ENCODE measurements at places on chromosomes 1 and 21.

DNA sequence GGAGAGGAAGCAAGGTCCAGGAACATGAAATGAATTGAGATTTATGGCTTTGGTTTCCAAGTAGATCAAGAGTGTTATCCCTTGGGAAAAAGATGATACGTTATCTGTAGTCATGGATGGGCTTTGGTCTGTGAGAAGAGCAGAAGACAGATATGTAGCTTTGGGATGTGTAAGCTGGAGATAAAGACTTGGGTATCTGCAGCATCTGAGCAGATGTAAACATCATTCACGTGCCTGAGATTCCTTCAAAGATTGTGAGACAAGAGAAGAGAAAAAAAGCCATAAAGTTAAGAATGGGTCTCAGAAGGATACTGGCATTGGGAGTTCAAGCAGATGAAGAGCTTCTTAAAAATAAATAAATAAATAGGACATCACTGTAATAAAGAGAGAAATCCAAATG, 217.8 kb downstream of the PTPRC start:
- DNase-seq: no peak

DNA sequence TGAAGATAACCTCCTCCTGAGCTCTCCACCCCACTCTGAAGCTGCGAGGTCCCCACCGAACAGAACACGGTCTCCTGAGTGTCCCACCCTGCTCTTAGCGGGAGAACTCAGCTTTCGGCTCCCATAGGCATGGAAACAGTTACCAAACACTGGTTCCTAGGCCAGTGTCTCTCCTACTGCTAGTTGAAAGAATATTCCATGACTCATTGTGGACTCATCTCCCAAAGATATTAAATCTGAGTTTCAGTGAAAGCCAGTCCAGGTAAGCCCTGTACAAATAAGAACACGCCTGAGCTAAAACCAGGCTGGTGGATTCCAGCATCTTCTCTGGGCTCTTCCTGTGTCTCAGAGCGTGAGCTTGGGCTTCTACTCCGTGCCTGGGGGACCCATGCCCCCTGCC, 107.5 kb upstream of the CLDN14 start:
- no peak for DNase-seq

DNA sequence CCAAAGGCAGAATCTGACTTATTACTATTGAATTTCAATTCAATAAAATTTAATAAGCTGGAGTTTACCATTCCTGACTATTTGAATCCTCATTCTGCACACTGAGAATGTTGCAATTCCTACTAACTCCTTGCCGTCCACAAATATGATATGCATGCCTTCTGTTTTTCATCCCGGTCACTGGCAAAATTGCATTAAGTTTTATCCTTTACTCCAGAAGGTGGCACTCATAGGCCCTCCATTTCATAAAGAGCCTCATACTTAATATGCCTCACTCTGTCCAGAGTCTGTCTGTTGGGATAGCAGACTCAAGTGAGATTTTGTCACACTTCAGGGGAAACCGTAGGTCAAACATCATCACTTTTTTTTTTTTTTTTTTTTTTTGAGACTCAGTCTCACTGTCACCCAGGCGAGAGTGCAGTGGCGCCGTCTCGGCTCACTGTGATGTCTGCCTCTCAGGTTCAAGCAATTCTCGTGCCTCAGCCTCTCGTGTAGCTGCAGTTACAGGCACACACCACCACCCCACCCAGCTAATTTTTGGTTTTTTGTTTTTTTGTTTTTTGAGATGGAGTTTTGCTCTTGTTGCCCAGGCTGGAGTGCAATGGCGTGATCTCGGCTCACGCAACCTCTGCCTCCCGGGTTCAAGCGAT, 27.3 kb downstream of the F11R start:
- no peak for DNase-seq

GRCh38 chr1:177905686-177906085, 64.2 kb downstream of the SEC16B start:
- no peak for DNase-seq

- DNase-seq: no peak
Observed at GRCh38 chr1:24318615-24319311, 394 bp upstream of the GRHL3 start.

DNA sequence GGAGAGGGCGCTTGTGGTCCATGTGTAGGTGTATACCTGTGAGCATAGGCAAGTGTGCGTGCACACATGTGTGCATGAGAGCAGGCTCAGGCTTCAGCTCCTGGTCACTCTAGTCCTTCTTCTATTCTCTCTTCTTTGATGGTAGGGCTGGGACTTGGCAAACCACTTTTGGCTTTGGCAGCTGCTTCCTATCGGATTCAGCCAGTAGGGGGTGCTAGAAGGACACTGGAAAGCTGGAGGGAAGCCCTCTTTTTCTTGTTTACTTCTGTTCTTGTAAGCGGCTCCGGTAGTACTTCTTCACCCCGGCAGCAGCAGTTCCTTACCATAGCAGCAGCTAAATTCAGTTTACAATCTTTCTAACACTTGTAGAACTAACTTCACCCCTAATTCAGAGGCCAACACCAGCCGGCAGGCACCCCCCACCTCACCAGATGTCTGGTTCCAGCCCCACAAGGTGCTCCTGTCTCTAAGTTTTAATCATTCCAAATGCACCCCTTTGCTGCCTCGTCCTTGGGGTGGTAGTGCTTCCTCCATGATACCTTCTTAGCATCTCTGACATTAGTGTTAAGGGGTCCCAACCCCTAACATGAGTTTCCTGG, 25.1 kb downstream of the NENF start:
- DNase-seq: no peak

- no peak for DNase-seq
Observed at GRCh38 chr21:18041012-18041411, 203.6 kb upstream of the CHODL start.

DNA sequence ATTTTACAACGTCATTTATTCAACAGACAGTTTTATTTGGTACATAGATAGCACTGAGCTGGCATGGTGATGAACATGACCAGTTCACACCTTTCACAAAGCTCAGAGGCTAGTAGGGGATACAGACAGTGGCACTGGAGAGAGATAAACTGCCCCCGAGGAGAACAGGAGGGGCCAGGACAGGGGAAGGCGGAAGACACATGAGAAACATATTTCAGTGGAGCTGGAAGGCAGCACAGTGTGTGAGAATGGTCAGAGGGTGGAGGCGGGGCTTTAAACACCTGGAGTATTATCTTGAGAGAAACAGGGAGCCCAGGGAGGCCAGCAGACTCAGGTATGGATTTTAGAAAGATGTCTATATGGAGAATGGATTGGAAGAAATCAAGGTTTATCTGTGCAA, 49.5 kb downstream of the CHML start:
- no peak for DNase-seq

- no peak for DNase-seq
Observed at GRCh38 chr1:204711103-204711946, 25.8 kb upstream of the LRRN2 start.

GRCh38 chr1:30665216-30666010, 58.0 kb downstream of the MATN1 start:
- no peak for DNase-seq

GRCh38 chr1:32899586-32900296, 1.4 kb downstream of the TMEM54 start:
- no peak for DNase-seq

DNA sequence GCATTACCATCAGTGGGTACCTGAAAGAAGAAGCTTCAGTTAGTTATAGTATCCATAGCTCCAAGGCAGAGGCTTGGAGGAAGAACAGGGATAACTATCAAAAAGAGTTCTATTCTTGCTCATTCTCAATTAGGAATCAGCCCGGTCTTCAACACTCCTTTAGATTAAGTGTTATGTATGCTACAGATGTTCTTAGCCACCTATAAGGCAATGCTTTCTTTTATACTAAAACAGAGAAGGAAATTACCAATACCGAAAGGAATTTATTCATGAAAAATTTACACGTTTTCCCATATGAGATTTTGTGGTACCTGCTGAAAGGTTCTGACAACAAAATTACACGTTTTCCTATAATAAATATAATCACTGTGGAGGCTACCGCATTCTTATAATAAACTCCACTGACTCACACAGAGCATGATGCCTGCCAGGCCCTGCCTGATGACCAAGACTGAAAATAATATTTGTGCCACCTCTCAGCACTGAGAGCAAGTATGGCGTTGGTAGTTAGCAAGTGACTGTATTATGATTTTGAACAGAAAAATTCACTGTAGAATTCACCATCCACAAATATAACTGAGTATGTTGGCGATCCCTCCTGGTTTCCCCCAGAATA, 58.3 kb downstream of the APP start:
- no peak for DNase-seq

GRCh38 chr21:34933609-34934335, 115.3 kb downstream of the RUNX1 start:
- no peak for DNase-seq

GRCh38 chr1:217620814-217621213, 10.1 kb downstream of the GPATCH2 start:
- DNase-seq: no peak

DNA sequence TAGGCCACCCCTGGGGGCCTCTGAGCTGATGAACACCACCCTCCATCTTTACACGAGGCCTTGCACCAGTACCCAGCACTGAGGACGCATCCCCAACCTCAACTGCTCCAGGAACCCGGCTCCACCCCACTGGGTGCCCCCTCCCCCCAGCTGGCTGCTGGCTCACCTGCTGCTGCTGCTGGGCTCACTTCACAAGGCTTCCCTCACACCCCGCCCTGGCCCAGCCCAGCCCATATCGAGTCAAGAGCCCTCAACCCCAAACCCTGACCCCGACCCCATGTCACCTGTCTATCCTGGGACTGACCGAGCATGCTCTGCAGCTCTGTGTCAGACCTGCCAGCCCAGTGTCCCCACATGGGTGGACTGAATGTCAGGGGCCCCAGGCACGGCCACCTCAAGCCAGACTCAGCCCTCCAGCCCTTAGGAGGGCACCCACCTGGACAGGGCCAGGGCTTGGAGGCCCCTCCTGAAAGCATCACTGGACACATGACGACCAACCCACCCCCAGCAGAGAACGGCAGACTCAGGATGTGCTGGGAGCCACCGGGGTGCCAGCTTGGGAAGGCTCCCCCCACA, 21.4 kb downstream of the WNT9A start:
- DNase-seq: no peak

DNA sequence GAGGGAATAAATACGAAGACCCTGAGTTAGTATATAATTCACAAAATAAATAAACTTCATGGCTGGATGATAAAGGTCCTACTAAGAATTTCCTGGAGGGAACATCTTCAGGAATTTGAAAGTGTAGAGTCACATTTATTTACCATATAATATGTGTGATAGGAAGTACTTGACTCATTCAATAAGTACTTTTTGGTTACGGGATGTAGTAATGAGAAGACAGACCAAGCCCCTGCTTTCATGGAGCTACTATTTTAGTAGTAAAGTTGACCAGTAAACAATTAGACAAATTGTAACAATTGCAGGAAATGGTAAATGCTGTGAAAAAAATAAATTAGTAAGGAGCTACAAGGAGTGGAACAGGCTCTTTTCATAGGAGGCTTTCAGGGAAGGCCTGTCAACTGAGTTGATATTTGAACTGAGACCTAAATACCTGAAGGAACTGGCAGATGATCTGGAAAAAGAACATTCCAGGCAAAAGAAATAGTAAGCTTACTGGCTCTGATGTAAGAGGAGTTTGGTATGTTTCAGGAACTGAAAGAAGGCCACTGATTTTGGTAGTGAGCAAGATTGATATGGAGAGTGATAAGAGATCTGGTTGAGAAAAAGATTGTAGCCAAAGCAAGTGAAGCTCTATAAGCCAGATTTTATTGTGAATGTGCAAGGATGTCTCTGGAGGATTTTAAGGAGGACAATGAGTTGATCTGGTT, 36.2 kb downstream of the CAMSAP2 start:
- no peak for DNase-seq

DNA sequence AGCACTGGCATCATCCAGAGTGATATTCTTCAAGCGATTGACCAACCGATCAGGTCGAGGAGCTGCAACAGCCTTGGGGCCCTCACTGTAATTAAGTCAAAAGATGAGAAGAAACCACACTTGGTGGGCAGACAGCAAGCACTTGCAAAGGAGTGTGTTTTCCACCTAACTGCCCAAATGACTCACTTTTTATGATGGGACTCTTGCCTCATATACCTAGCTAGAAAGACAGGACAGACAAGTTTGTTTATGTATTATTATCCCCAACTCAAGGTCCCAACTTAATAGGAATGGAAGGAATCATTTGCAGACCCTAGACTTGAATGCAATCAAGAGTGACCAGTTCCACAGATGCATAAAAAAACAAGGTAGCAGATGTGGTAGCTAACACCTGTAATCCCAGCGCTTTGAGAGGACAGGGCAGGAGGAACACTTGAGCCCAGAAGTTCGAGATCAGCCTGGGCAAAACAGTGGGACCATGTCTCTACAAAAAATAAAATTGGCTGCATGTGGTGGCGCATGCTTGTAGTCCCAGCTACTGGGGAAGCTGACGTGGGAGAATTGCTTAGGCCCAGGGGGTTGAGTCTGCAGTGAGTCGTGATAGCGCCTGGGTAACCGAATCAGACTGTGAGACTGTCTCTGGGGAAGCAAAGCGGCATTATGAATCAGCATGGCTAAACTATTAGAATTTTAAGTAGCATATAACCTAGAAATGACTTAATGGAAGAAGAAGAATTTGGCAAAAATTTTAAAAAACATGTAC, 2.3 kb upstream of the NRAS start:
- DNase-seq: no peak

DNA sequence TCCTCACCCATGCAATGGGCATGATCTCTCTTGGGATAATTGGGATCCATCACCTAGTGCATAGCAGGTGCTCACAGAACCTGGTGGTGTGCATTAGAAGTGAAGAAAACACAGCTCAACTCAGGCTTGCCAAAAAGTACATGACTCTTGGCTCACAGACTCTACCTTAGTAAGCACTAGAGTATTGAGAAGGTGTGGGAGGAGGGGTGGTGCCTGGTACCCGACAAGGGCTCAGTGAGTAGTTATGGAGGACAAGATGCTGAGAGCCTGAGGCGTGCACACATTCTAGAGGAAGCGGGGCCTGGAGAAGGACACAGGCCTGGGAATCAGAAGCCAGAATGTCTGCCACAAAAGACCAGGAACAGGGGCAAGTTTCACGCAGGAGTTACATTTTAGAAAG, 100.3 kb upstream of the GRIK3 start:
- DNase-seq: no peak

- DNase-seq: no peak
Observed at GRCh38 chr1:209552406-209553264, 30.9 kb upstream of the CAMK1G start.
